ENCODE measurements at places on chromosomes 4 and X.

- no peak for DNase-seq
These were observed 194.0 kb downstream of the PDGFRA start for GRCh38 chr4:54423066-54423465.

DNA sequence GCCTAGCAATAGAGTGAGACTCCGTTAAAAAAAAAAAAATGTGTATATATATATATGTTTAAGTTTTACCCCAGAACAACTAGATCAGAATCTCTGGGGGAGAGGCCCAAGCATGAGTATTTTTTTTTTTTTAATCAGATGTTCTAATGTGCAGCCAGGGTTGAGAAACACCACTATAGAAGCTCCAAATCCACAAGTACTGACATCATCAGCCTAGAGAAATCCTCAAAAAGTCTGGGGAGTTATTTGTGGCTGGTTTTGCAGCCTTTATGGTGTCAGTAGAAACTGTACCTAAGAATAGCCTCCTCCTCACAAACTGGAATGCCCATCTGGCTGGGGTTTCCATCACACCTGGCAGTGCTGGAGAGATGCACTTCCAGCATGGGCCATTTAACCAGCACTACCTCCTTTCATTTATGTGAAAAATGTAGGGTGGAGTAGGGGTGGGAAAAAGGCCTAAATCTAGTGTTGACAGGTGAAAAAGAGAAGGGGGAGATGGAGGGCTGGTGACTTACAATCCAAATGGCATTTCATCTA is 93.5 kb downstream of the CBLL2 start:
- DNase-seq = no peak

GRCh38 chr4:7692451-7693236 is 247.0 kb downstream of the AFAP1 start:
- no peak for DNase-seq

DNA sequence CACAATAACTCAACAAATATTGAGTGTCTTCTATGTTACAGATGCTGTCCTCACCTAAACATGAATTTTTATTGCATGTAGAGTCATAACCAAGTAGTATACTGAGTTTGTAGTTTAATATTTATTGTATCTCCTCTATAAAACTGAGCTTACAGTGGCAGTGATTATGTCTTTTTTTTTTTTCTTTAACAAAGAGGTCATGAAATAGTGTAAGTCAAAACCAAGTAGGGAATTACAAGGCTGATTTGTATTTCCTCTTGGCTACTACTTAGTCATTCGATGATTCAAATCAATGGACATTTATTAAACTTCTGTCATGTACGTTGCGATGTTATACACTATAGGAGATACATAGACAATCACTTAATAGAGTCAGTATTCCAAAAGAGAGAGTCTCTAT is 48.4 kb downstream of the IL15 start:
- DNase-seq = no peak

GRCh38 chr4:145320294-145320693 is 139.9 kb upstream of the OTUD4 start:
- no peak for DNase-seq

GRCh38 chr4:128633067-128633466 is 176.4 kb upstream of the JADE1 start:
- no peak for DNase-seq

DNA sequence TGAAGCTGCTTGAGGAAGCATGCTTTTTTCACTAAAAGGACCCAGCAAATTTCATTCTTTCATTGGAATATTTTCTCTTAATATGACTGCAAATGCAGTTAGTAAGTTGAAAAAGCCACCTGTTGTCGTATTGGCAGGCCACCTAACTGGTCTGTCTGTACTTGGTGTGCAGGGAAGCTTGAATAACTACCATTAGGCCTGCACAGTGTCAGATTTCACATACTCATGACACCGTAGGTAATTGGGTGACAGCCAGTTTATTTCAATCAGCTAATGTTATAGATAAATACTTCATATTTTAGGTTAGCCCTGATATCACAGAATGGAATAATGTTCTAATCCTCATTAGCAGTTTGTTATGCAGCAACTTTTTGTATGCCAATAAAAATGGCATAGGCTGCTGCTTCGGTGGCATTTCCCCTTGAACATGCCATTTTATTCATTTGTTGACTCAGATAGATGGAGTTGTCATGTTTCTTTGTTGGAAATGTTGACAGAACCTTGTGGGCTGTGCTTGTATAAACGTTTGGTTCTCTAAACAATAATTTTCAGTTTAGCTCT is 173.7 kb downstream of the RPA4 start:
- DNase-seq = no peak

DNA sequence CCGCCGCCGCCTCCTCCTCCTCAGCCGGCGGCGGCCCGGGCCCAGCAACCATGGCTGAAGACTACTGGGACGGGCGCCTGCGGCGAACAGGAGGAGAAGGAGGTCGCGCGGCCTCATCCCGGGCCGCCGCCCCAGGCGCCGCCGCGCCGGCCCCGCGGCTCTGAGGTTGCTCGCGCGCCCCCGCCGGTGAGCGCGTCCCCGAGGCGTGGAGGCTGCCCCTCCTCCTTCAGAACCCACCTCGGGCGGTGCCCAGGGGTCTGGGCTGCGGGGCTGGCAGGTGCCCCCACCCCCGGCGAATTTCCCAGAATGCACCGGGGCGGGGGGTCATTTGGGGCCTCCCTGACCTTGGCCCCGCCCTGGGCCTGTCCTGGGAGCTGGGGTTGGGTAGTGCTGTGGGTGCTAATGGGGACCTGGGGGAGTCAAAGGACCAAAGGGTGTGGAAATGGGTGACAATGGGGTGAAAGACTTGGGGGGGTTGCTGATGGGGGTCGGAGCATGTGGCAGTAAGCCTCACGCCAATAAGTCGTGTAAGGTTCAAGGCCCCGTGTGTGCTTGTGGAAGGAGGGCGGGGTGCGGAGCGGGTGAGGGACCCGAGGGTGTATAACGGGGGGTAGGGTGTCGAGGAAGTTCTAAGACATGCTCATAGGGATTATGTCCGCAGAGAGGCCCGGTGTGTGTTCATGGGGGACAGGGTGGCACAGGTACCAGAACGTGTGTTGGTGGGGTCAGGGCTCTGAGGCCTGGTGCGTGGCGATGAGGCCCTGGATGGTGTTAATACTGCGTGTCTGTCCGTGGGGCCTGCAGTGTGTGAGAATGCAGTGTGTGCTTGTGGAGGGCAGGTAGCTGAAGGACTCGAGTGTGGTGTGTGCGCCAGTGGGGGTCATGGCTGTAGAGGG is 687 bp downstream of the CDK16 start:
- DNase-seq = peak; percentile 51

DNA sequence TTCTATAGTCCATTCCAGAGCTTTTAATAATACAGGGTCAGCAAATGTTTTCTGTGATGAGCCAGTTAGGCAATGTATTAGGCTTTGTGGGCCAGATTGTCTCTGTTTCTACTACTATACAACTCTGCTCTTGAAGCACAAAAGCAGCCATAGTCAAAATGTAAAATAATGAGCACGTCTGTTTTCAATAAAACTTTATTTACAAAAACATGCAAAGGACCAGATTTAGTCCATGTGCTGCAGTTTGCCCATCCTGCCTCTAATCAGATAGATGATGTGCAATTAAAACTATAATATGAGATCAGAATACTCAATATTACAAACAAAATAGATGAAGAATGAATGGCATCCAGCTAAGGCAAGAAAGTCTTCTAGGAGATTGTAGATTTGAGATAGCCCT is 127.8 kb upstream of the FRMPD4 start:
- no peak for DNase-seq

GRCh38 chrX:118174516-118175098 is 58.0 kb upstream of the KLHL13 start:
- DNase-seq = no peak

- no peak for DNase-seq
These were observed 73.0 kb upstream of the ADAD1 start for GRCh38 chr4:122305853-122306252.

GRCh38 chrX:38375891-38376290 is 23.5 kb downstream of the OTC start:
- DNase-seq = peak; percentile 44

- DNase-seq = peak; percentile 25
These were observed 3.8 kb upstream of the RADX start for GRCh38 chrX:106608016-106608415.

- DNase-seq = no peak
These were observed 44.0 kb downstream of the RELL1 start for GRCh38 chr4:37641886-37642849.

GRCh38 chrX:101482296-101482695 is 3.0 kb upstream of the ARMCX4 start:
- no peak for DNase-seq

- DNase-seq = no peak
These were observed 45.0 kb upstream of the MXD4 start for GRCh38 chr4:2306773-2307410.

DNA sequence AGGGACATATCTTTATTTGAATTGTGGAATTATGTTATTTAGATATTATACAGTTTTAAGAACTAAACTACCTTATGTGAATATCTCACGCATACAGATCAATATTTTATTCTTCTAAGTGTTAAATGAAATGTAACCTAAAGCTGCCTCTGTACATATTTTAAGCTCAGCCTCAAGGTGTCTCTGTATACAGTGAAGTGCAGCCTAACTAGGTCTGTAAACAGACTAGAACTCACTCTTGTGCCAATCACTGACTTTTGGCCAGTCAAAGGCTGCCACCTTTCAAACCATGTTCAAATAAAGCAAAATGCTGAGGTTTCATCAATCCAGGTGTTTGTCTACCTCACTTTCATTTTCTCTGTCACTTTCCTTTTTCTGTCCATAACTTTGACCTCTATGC is 1074.5 kb upstream of the PRKX start:
- no peak for DNase-seq

GRCh38 chrX:96455078-96455477 is 229.6 kb upstream of the DIAPH2 start:
- DNase-seq = no peak

DNA sequence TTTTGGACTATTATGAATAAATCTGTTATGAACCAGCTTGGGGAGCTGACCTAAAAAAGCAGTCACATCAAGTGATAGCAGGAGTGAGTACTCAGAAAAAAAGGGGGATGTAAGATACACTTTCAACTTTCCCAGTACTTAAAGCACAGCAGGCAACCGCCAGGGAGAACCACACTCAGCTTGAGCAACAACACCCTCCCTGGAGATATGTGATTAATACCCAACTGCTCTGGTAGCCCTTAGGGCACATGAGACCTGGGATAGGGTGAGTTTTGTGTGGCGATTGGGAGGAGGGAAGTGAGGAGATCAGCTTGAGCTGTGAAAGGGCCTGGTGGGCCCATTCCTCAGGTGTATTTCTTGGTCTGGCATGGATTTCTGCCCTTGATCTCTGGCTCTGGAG is 220.3 kb upstream of the SFRP2 start:
- DNase-seq = no peak

GRCh38 chr4:109760682-109761081 is 30.8 kb upstream of the PLA2G12A start:
- DNase-seq = no peak

GRCh38 chr4:62627141-62627540 is 1427.0 kb downstream of the ADGRL3 start:
- DNase-seq = no peak

GRCh38 chr4:4277531-4277930 is 12.4 kb downstream of the LYAR start:
- DNase-seq = no peak

DNA sequence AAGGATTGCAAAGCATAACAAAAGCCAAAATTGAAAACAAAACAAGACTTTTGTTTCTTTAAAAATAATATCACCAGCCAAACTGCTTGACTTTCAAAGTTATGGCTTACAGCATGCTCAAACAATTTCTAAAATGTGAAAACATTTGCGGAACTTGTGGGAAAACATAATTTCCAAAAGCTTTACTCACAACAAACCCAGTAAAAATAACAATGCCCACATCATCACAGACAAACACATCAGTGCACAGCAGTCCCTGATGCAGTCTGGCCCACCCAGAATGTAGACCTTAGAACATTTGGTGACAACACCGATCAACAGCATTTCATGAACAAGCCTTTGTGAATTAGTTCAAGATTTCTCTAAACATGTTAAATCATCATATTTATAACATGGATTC is 98.9 kb downstream of the ARHGAP6 start:
- no peak for DNase-seq

DNA sequence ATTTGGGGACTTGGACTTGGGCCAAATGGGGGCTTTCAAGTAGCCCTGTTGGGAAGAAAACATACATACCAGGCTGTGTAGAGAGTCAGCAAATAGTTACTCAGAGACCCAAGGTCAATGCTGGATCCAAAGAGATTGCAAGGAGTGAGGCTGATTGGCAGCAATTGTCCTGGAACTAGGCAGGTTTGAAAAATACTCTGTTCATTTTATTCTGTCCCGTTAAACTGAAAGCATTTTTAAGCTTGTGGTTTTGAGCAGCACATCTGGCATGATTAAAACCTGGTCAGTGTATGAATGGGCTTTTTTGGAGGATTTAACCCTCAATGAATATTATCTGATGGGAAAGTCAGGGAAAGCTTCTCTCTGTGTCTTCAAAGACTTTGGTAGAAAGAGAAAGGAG is 294.3 kb upstream of the BOD1L1 start:
- no peak for DNase-seq

DNA sequence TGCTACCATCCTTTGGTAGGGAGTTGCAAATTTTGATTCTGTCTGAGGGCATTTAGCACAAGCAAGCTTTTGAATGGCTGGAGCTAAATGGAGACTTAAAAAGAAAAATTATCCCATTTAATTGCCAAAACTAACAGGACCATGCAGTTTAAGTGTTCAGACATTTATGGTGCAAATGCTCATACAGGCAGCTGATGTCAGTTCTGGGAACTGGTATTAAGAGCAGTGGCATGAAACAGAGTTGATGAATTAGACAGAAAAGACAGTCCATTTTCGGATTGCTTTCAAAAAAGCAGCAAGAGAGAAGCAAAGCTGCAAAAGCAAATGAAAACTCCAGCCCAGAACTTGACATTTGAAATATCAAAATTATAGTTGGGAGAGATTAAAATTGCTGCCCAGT is 1.3 kb downstream of the SCRG1 start:
- no peak for DNase-seq

GRCh38 chr4:53512608-53513007 is 78.7 kb downstream of the LNX1 start:
- no peak for DNase-seq

DNA sequence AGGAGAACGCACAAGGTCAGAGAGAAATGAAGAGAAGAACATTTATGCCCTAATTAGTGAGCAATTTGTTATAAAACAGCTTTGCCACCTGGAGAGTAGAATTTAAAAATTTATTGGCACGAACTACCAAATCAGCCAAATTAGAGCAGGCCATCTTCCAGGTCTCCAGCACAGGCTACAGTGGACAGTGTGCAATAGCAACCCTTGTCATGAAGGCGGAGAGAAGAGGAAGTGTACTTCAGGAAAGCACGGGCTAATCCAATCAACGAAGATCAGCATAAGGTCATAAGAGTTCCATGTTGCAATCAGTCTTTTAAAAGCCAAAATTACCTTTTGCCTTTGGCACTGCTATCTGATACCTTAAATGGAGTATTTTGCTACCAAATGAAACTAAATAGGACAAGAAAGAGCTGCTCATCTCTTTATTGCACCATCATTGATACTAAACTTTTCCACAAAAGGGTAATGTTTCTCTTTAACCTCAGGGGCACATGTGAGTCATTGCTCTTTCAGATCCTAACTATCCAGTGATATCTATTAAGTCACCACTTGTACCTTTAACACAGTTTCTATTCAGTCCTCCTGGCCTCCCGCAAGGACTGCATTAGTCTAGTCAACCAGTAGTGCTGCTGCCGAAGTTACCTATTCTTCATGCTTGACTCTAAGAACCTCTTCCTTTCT is 19.9 kb downstream of the ANK2 start:
- no peak for DNase-seq

- DNase-seq = no peak
These were observed 198.3 kb downstream of the ARAP2 start for GRCh38 chr4:36046026-36046425.

GRCh38 chr4:61786211-61786610 is 586.1 kb downstream of the ADGRL3 start:
- DNase-seq = no peak

Measured in common myeloid progenitor, CD34-positive (primary cell).